ENCODE measurements at places on chromosomes 1 and 21.

GRCh38 chr1:54287176-54287650 lies 87.2 kb downstream of the MRPL37 start:
- peak; percentile 61 for DNase-seq

GRCh38 chr1:225868631-225869330 lies 13.4 kb downstream of the TMEM63A start:
- DNase-seq = no peak

DNA sequence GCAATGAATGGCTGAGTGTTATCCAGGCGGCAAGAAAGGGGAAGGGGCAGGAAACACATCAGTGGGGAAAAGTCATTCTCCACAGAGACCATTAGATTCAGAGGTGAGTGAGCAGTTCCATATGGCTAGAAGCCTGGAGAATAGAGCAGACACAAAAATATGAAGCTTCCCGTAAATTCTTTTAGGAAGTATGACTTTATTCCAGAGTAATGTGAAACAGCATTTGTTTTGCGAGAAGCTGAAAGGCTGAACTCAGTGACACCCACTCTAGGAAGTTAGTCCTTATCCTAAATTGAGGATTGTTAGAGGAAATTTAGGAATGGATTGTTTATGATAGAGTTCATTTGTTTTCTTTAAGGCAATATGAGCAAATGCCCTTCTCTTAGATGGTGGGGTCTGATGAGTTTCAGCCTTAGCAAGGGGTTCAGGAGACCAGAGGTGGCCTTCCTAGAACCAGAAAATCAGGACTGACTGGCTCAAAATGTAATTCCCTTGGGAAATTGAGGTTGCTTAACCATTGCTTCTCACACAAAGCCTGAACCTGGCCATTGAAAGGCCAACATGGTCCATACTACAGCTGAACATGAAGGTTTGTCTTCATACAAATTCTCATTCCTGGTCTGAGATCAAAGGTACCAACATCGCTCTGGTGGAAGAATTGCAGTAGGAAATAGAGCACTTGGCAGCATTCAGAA lies 167.5 kb downstream of the TPR start:
- no peak for DNase-seq

DNA sequence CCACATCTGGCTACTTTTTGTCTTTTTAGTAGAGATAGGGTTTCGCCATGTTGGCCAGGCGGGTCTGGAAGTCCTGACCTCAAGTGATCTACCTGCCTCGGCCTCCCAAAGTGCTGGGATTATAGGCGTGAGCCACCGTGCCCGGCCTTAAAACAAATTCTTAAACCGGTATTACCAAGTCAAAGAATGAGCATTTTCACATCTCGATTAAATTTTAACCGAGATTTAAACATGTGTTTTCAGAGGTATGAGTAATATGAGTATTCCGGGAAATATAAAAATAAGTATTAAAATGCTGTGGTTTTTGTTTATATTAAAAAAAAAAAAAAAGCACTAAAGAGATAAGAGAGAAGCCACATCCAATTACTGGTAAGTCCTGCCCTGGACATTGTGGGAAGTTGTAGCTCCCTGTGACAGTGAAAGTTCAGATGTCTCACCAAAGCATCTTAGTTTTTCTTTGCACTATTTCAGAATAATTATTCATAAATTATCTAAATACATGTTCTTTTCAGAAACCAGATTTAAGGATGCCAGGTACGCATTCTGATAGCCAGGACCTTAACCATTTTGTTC lies 24.9 kb downstream of the ZNF281 start:
- DNase-seq = no peak

DNA sequence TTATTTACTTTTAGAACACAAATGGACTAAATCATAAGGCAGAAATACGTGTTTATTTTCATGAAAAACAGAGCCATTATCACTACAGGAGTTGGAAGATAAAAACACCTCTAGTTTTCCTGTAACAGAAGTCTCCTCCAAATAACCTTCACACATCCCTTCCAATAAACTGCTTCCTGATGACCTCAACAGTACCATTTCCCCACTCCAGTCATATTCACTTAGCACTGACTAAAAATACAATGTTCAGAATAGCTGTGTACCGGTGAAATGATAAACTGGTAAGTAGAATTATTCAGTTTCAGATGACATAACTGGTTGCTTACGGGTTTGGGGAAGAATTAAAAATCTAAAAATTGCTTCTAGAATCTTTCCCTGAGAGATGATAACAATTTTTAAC lies 137.9 kb downstream of the DENND1B start:
- DNase-seq = no peak

- DNase-seq = no peak
Observed at GRCh38 chr1:54220004-54220811, 20.2 kb downstream of the MRPL37 start.

DNA sequence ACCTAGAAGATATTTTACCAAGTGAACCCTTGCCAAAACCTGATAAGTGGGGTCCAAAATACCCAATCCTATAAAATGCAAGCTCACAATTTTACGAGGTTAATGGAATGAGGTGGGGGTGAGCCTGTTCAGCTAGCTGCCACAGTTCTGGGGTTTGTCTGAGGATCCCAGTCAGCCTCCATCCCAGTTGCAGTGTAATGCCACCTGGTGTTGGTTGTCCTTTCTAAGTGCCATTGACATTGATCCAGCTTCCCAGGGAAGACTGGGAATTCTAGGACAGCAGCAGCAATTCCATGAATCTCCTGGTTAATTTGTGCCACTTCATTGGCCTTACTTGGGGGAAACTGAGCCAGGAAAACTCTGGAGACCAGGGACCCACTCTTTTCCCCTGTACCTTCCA lies 298.3 kb downstream of the RWDD3 start:
- DNase-seq = no peak

DNA sequence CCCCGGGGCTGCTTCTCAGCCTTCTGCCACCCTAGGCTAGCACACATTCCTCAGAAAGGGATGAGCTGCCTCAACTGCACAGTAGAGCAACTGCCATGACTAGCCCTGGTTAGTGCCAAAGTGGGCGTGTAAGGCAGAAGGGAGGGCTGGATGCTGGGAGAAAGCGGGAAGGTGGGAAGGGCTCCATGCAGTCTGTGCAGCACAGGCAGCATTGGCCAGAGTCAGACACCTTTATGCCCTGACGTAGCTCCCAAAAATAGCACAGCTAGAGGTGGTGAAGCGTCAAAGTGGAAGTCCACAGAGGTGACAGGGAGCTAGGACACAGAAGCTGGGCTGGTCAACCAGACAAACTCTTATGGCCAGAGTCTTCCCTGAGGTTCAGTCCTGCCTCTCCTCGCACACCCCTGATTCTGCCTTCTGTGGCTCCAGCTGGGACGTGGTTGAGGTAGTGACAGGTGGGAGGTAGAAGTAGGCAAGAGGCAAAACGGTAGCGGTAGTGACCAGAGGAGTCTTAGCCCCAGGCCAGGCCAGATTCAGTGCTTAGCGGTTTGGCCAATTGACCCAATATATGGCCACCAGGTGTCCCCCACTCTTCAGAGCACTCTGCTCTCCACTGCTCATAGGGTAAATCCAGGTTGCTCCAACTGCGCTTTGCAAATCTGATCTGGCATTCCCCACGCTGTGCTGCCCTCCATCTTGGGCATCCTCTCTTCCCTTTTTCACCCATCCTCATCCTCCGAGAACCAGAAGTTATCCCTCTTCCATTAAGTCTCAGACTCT lies 45.6 kb downstream of the DDX20 start:
- no peak for DNase-seq

- no peak for DNase-seq
Observed at GRCh38 chr1:192024881-192025280, 133.4 kb upstream of the RGS18 start.

DNA sequence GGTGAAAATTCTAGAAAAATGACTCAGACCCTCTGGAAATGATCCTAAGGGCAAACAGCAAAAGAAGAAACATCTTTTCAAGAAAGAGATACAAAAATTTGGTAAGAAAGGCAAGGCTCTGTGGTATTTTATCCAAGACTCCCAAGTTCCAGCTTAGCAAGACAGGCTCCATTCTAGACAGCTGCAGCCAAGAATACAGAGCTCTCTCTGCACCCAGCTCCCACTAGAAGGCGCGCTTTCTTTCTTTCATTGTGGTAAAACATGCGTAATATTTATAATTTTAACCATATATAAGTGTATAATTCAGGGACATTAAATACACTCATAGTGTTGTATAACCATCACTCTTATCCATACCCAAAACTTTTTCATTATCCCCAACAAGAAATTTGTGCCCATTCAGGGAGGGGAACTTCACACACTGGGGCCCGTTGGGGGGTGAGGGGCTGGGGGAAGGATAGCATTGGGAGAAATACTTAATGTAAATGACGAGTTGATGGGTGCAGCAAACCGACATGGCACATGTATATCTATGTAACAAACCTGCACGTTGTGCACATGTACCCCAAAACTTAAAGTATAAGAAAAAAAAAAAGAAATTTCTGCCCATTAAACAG lies 2.2 kb upstream of the HFM1 start:
- no peak for DNase-seq

DNA sequence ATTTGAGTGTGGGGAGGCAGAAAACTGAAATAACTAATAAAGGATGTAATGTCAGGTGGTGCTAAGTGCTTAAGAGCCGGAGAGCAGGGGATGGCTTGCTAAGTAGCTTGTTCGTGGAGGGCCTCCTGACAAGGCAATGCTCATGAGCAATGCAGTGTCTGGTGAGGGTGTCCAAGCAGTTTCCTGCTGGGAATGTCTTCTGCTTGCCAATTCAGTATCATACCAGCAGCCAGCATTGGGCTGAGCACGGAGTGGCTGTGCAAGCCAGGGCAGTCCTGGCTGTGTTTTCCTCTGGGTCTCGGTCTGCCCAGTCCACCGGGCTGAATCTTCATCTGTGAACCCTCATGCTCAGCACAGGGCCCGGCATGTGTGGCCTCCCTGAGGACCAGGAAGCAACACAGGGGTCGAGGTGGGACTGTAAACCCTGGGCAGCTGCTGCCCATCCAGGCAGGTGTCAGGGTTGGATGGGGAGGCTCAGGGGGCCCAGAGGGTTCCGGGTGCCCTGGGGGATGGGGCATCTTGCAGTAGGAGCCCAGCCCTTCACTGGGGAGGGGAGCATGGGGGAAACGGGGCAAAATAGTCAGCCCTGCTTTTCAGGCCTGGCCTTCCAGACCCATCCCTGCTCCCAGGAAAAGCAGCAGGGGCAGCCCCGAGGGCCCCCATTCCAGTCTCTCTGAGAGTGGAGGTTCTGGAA lies 27.5 kb downstream of the EDN2 start:
- no peak for DNase-seq

DNA sequence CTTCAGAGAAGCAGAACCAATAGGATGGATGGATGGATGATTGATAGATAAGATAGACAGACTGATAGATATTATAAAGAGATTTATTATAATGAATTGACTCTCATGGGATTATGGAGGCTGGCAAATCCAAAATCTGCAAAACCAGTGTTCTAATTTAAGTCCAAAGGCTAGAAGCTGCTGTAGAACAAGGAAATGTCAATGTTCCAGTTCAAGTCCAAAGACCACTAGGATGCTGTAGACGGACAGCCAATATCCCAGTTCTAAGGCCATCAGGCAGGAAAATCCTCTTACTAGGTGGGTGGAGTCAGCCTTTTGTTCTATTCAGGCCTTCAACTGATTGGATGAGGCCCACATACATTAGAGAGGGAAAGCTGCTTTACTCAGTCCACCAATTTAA lies 4.1 kb upstream of the SLC44A3 start:
- DNase-seq = no peak

GRCh38 chr1:221448585-221449175 lies 293.2 kb downstream of the DUSP10 start:
- no peak for DNase-seq

GRCh38 chr1:175195798-175196197 lies 3.2 kb upstream of the KIAA0040 start:
- no peak for DNase-seq

GRCh38 chr1:173628888-173629287 lies 6.2 kb upstream of the TEX50 start:
- no peak for DNase-seq

GRCh38 chr1:4960782-4961475 lies 306.5 kb downstream of the AJAP1 start:
- no peak for DNase-seq

- no peak for DNase-seq
Observed at GRCh38 chr1:52751589-52752483, 25.6 kb downstream of the ZYG11B start.

DNA sequence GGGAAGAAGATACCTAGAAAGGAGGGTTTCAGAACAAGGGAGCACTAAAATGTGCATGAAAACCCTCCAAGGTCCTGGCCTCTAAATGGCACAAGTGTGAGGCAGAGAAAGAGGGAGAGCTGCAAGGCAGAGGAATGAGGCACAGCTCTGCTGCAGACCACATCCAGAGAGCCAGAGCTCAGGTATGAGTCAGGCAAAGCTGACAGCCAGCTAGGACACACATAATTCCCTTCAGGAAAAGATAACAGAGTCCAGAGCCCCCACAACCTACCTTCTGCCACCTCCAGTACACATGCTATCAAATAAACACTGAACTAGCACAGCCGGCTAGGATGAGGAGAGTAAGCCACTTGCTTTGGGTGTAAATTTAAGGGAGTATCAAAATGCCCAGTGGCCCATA lies 62.2 kb downstream of the HSF2BP start:
- no peak for DNase-seq

All from HEK293T (cell line).